ENCODE measurements at places on chromosomes 5 and 9.

DNA sequence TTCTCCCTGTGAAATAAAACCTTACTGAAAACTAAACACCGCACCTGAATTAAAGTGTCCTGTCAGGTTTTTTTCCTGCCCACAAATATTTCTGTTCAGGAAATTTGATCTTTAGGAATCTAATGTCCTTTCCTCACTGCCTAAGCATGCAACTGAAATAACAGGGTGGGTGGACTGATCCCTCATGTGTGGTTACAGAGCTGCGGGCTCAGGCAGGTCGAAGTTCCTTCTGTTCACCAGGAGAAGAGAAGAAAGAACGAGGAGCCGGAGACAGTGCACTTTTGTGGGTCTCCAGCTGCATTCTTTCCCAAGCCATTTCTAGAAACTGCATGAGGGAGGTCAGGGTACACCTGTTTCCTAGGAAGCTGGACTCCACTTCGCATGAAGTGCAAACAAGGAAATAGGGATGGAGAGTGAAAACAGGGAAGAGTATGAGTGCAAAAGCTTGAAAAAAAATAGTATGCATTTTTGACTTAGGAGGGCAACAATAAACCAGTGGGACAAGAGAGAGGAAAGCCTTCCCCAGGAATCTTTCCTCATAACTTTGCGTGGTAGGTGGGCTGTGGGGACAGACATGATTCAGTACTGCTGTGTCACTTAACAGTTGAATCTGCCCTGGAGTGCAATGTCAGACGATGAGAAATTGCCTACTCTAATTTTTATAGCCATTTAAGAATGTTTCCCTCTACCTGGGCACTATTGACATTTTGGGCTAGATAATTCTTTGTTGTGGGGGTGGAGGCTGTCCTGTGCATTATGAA is 60.3 kb downstream of the GCNT1 start:
- no peak for DNase-seq

GRCh38 chr5:133941456-133942196 is 26.8 kb downstream of the C5orf15 start:
- DNase-seq: no peak

GRCh38 chr9:79346350-79347020 is 225.3 kb upstream of the TLE4 start:
- no peak for DNase-seq

DNA sequence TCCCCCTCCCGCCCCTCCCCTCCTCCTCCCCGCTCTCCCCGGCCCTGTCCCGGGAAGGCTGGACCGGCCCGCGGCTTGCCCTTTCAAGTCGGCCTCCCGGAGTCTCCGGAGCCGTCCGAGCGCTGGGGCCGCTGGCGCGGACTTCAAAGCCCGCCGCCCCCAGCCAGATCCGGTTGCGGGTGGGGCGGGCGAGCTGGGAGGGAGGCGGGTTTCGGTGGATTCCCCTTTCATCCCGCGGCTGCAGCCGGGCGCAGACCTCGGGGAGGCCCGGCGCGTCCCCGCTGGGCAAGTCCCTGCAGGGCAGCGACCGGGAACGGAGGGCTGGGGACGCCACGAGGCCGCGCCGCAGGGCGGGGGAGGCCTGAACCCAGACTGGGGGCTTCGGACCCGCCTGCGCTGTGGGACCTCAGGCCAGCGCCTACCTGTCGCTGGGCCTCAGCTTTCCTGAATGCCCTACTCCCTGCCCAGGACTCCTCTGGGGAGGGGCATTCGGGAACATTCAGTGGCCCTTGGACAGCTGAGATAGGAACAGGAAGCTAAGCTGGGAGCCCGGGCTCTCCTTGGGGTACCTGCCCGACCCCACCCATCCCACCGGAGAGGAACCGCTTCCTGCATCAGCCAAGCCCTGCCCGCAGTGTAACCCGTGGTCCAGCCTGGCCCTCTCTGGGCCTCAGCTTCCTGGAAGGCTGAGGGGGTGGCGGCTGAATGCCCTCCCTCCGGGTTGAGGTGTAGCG is 23.4 kb downstream of the C9orf50 start:
- no peak for DNase-seq

- no peak for DNase-seq
Measured at GRCh38 chr5:78362220-78362619, 1.8 kb downstream of the SCAMP1 start.

- DNase-seq: no peak
Measured at GRCh38 chr9:128369024-128369706, 2.0 kb upstream of the URM1 start.

DNA sequence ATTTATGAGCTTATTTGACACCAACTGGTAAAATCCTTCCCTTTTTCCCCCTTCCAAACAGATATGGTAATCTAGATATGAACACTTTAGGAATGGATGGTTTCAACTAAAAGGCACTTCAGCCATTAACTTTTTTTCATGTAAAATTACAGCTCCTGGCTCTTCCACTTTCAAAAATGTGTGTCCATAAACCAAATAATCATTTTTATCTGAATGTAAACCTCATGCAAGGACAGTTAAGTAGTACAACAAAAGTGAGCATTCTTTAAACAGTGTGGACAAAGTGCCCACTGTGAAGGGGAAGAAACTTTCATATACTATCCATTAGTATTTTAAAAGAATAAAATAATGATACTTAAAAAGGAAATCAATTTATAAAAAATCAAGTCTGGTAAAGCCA is 17.2 kb downstream of the RAB14 start:
- no peak for DNase-seq

- DNase-seq: no peak
Measured at GRCh38 chr5:27963050-27963783, 924.8 kb upstream of the CDH9 start.

- no peak for DNase-seq
Measured at GRCh38 chr5:61267116-61267515, 64.9 kb upstream of the ZSWIM6 start.

- DNase-seq: no peak
Measured at GRCh38 chr5:33738967-33739366, 152.8 kb downstream of the ADAMTS12 start.

DNA sequence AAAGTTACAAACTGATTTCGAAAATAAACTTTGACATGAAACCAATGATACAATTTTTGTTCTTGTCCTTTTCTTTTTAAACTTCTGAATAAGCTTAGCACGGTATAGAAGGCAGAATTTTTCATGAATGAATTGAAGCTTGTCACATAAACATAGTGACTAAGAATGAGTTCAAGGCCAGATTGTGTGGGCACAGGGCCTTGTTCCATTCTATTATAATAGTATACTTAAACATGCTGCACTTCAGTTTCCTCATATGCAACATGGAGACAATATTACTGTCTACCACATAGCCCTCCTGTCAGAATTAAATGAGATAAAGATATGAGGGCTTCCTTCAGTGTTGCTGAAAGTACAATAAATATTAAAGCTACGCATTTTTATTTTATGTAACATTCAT is 204.2 kb upstream of the HAPLN1 start:
- no peak for DNase-seq

DNA sequence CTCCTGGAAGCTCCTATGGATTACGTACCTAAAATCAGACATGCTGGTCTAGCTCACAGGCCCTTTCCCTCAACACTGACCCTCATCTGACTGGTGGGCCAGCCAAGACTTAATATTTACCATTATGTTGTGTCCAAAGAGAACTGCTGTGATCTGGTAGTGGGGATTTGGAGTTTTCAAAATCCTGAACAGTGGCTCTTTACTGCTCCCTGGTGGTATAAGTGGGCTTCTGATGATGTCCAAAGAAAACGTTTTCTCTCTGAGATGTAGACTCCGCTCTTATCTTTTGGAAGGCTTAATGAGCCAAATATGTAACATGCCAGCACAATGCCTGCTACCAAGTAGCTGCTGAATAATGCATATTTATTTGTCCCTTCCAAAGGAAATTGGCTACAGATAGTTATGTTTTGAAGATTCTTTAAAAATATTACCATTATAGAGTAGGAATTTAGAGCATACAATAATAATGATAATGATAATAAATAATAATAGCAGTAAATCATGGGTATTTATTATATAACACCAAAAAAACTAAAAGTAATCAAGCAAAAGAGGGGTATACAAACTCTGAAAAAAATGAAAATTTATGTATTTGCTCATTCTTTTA is 406.6 kb upstream of the TNC start:
- no peak for DNase-seq

- no peak for DNase-seq
Measured at GRCh38 chr9:892123-892522, 50.6 kb downstream of the DMRT1 start.

GRCh38 chr9:102445181-102445747 is 549.9 kb upstream of the CYLC2 start:
- DNase-seq: no peak

- DNase-seq: no peak
Measured at GRCh38 chr5:104987074-104987473, 1424.5 kb upstream of the NUDT12 start.

DNA sequence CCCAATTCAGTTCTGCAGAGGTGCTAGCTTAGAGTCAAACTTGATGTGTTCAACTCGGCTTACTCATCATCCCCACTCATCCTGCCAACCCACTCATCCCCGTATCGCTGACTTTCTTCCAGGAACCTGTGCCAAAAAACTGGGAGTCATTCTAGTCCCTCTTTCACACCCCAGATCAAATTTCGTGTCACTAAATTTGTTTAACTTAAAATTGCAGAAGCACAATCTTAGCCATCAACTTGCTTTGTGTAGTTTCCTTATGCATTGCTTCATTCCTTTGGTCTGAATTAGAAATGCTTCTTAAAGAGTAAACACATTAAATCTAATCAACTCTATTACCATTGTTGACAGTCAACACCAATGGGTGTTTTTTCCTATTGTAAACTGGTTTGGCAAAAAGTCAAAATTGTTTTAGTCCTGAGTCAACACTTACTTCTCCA is 162.4 kb downstream of the TTC39B start:
- no peak for DNase-seq

- DNase-seq: no peak
Measured at GRCh38 chr5:135269931-135270421, 129.1 kb downstream of the MACROH2A1 start.

GRCh38 chr9:72875221-72875620 is 77.6 kb downstream of the ALDH1A1 start:
- no peak for DNase-seq

- DNase-seq: no peak
Measured at GRCh38 chr5:90022711-90023053, 386.9 kb downstream of the CETN3 start.

- DNase-seq: no peak
Measured at GRCh38 chr5:61813361-61813760, 481.3 kb downstream of the ZSWIM6 start.

DNA sequence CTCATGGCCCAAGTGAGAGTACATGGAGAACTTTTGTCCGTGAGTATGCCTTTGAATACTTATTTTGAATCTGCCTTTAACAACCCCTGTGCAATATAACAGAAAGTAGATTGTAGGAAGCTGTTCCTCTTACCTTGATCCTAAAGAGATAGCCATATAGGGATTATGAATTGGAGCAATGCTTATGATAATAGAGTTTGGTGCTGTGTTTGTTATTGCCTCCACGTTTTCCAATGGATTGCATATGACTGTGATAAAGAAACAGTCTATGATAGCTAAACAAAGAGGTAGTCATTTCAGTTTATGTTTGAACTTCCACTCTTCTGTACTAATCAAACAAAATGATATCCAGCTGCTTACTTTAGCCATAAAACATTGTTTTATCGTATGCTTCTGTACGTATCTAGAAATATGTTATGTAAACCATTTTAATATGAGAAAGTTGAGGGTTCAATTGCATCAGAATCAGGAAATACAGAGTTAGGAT is 199.6 kb upstream of the RGMB start:
- no peak for DNase-seq

- no peak for DNase-seq
Measured at GRCh38 chr9:86187121-86187520, 72.3 kb downstream of the C9orf153 start.

GRCh38 chr9:70169222-70169621 is 89.6 kb upstream of the SMC5 start:
- no peak for DNase-seq

GRCh38 chr9:5549658-5550650 is 39.6 kb downstream of the PDCD1LG2 start:
- no peak for DNase-seq

DNA sequence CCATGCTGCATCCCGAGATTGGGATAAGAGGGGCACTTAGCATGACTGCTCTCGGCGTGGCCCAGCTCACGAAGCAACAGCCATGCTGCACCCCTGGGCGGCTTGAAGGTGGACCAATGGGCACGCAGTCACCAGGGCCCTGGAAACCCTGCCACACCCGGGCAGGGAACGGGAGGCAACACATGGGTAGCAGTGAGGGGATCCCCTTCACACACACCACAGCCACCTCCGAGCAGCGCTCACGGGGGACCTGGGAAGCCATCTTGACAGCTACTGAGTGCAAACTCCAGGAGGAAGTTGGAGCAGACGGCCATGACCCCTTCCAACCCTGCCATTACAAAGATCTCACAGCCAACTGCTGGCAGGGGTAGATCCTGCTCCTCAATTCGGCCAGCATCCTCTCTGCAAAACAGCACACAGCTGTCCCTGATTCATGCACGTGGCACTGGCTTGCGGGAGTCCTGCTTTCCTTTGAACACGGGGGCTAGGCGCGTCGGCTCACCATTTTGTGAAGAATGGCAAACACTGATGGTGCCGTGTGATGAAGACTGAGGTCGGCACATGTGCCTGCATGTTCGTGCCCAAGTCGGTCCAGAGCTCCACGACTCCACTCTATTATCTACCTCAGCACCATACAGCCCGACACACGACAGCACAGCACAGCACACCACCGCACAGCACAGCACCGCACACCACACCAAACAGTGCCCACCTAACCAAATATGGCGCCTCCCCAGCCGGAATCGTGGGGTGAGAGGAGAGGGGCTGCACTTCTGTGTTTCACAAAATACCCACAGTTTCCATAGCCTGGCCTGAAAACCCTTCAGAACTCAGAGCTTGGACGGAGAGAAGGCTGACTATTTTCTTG is 5.0 kb downstream of the UBAC1 start:
- DNase-seq: no peak
